GF-D8 (cell line): ENCODE measurements at places on chromosomes 3 and 15.

DNA sequence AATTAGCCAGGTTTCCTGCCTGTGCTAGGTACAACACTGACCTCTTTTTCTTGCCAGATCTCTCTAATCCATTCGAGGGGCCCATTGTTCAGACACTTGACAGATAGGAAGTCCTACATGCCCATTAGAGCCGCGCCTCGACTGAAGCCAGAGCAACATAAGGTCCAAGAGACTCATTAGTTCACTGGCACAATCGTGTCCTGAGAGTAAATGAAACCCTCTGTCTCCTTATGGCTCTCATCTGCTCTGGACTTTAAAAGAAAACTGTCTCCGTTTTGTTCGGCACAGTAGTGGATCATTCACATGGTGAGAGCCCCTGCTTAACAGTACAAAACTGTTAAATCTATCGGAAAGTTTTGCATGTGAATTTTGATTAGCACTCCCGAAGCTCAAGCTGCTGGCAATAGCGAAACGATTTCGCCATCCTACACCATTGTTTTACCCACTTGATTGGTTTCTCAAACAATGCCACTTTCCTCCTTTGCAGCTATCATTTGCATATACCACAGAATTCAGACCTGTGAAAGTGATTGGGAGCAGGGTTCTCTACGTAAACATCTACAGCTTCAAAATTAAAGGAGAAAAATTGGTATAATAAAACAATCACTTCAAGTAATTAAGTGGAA lies 19.0 kb upstream of the C15orf61 start:
- DNase-seq = no peak

DNA sequence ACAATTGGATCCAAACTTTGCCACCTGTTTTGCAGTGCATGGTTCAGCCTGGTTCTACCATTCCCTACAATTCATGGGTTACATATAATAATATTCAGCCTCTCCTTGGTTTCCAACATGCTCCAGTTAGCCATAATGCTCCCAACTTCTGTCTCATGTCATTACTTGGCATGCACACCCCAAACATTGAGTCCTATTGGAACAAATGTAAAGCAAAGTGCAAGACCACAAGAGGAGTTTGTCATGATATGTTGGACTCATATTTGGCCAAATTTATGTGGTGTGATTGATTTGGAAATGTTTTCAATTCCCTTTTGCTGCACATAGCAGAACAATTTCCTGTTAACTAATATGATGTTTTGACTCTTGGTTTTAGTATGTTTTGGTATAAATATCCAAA lies 50.2 kb downstream of the KCNAB1 start:
- DNase-seq = no peak

- DNase-seq = peak; percentile 83
These were observed 9.7 kb downstream of the STOML1 start for GRCh38 chr15:73982222-73982962.

DNA sequence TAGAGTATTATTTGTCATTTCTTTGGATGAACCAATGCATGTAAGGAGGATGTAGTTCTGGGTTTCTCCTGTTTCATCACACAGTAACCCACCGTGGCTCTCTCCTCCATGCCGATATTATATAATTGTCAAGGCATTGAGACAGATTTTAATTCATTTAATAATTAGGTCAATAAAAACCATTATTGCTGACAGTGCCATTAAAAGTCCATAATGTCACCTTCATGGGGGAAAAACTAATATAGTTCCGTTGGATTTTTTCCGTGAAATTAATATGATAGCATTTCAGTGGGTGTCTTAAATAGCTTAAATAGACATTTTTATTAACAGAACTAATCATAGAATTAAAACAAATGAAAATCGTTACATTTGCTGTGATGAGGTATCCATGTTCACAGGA lies 747.7 kb upstream of the CFAP20DC start:
- DNase-seq = no peak

GRCh38 chr3:72031581-72031980 lies 246.6 kb upstream of the PROK2 start:
- DNase-seq = no peak

DNA sequence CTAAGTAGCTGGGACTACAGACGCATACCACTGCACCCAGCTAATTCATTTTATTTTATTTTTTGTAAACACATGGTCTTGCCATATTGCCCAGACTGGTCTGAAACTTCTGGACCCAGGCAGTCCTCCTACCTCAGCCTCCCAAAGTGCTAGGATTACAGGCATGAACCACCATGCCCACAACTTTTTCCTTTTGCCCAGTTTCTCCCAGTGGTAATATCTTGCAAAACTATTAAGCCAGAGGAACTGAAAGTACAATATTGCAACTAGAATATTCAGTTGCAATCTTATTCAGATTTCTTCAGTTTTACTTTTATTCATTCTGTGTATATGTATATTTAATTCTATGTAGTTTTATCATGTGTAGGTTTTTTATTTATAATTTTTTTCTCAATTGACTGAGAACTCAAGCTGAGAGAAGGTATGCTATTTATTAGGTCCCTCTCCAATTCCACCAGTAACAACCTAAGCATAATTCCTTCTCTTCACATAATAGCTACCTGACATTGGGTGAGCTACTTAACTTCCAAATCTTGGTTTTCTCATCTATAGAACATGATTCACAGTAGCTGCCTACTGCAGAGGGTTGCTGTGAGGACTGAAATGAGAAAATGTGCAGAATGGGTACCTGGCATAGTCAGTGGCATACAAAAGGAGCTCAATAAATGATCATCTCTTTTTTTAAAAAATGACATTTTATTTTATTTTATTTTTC lies 30.8 kb downstream of the KLHL18 start:
- DNase-seq = no peak

- DNase-seq = no peak
These were observed 5.7 kb upstream of the CLK3 start for GRCh38 chr15:74609938-74610301.

DNA sequence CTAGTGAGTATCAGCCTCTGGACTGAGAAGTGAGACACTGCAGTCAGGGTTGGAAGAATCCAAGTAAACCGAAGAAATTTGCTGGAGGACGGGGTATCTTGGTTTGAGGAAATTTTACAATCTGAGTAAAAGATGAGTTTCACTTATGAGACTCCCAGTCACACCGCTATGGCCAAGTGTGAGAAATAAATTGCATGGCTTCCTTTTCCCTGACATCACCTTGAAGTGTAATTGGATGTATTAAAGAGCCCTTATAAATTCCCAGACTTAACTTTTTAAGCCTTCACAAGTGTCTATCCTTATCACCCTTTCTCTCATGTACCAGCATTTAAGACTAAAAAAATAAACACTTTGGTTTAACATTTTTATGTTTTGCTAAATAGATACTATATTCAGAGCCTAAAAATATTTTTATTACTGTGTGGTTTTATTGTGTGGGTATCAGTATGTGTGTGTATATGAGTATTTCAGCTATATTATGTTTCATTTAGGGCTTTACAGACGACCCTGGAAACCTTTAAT lies 23.8 kb downstream of the USP3 start:
- no peak for DNase-seq

DNA sequence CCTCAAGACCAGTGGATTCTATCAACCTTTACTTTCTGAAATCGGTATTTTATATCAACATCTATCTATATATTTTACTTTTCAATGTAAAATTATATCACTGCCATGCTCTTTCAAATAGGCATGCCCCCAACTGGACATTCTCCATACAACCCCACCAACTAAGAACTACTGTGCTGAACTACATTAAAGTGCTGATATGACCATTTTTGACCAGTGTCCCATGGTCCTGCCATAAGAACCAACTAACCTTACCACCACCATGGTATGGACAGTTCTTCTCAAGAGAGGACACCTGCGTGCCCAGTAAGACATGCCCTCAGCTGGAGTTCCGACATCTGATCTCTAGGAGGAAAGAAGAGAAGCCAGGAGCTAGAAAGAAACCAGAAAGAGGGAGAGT lies 15.6 kb downstream of the POMGNT2 start:
- DNase-seq = no peak

DNA sequence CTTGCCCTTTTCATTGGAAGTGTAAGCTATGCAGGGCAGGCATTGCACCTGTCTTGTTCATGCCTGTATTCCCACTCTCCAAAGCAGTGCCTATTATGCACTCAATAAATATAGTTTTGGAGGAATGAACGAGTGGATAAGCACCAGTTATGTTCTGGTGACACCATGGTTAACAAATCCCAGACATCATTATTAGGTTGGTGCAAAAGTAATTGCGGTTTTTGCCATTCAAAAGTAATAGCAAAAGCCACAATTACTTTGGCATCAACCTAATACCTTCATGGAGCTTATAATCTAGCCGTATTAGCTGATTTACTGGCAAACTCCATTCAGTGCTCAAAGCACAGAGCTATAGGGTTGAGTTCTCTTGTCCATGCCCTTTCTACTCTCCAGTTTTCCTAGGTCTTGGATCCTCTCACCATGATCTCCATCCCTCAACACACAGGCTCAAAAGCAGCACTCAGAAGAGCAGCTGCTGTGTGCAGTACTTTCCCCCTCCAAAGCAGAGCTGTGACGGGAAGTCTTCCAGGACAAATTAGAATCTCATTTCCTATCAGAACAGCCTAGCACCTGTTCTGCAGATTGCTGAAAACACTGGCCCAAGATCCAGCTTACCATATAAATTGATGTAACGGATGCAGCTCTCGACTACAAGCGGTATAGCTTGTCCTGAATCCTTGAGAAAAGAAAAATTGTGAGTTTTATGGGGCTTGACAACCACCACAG lies 63.2 kb upstream of the RAD18 start:
- no peak for DNase-seq

- no peak for DNase-seq
These were observed 885.2 kb upstream of the CFAP20DC start for GRCh38 chr3:59935025-59935424.

- DNase-seq = no peak
These were observed 229.9 kb downstream of the THRB start for GRCh38 chr3:24264748-24265158.

- no peak for DNase-seq
These were observed 80.3 kb downstream of the TM4SF4 start for GRCh38 chr3:149554826-149555225.

DNA sequence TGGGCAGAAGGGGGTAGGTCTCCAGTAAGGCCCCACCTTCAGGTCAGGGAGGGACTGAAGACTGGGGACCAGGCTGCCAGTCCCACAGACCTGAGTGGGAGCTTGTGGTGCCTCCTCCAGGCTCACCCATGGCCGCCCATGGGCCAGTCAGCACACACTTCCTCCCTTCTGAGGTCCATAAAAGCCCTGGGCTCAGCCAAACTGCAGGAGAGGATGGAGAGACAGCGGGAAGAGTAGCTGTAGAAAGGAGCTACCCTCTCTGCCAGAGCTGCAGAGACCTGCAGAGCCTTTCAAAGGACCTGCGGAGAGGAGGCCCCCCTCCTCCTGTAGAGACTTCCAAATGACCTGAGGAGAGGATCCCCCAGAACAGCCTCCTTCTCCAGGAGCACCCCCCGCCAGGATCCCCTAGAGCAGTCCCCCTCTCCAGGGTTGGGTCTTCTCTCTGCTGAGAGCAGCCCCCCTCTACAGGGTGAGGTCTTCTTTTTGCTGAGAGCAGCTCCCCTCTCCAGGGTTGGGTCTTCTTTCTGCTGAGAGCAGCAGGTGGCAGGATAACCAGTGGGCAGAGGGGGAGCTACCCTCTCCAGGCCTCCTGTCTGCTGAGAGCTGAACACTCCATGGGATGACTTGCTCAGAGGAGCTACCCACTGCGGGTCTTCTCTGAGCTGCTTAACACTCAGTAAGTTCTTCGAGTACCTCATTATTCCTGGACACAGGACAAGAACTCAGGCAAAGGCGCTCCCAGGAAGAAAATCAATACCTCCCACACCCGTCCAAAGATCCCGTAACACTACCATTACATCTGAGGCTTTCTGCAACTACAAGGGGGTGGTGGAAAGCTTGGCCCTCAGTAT lies 5.0 kb upstream of the SKIC8 start:
- no peak for DNase-seq

- DNase-seq = no peak
These were observed 161.9 kb upstream of the UBE3A start for GRCh38 chr15:25600751-25601150.

GRCh38 chr3:138638641-138639040 lies 30.1 kb downstream of the FAIM start:
- no peak for DNase-seq

- no peak for DNase-seq
These were observed 156.7 kb upstream of the TSC22D2 start for GRCh38 chr3:150251187-150252062.

DNA sequence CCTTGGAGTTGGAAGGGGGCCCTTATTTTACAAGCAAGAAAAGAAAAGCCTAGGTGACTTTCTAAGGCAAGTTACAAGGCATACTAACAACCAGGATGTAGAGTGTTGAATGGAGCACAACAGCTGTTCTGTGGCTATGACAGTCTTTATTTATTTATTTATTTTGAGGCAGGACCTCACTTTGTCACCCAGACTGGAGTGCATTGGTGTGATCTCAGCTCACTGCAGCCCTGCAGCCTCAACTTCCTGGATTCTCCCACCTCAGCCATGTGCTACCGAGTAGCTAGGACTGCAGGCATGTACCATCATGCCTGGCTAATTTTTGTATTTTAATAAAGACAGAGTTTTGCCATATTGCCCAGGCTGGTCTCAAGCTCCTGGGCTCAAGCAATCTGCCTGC lies 973.4 kb downstream of the ROBO1 start:
- DNase-seq = no peak

DNA sequence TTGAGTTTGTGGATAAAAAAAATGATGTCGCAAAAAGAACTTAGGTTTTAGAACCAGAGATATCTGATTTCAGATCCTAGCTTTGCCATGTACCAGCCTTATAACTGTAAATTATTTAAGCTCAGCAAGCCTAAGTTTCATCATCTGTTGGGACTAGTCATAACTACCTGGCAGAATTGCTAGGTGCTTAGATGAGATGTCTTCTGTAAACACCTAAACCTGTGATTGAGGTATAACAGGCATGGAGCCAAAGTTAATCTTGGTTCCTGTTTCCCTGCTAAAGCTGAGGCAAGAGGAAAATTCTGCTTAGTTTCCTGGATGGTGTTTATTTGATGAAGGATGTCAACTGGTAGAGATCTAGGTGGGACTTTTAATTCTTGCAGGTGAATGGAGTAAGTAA lies 331.3 kb upstream of the RBMS3 start:
- no peak for DNase-seq

GRCh38 chr3:184384342-184384741 lies 4.5 kb downstream of the CHRD start:
- DNase-seq = no peak

DNA sequence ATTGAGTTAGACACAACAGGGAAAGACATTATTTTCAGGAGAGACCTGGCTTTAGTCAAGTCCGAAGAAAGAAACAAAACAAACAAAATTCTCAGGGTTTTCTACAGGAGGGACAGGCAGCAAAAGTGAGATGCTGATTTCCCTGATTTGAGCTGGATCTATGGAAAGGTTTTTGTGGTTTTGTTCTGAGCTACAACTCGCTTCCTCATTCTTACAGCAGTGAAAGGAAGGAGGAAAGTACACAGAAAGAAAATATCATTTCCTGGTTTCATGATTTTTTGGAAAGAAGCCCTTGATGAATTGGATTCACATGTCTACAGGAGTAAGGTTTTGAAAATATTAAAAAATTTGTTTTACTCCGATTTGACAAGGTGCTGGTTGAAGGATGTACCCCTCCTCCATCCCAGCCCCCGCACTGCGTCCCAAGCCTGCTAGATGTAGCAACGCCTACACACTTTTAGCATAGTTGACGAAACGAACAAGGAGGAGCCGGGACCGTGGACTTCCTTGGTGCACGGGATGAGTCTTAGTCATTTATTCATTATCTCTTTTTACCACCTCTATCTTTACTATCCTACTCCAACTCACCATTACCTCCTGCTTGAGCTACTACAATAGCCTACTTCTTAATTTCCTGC lies 10.8 kb downstream of the PRICKLE2 start:
- no peak for DNase-seq
